ENCODE measurements at places on chromosomes 13 and 19. TPM values are rescaled to one million over a fixed set of nuclear protein-coding genes. Genes with fewer than 3 reads are reported as not detected.

Gene KLK15
- total RNA-seq = 2.8 TPM

- DNase-seq = no peak
These were observed 13.6 kb upstream of the FBXO17 start for GRCh38 chr19:38989066-38989605.

DNA sequence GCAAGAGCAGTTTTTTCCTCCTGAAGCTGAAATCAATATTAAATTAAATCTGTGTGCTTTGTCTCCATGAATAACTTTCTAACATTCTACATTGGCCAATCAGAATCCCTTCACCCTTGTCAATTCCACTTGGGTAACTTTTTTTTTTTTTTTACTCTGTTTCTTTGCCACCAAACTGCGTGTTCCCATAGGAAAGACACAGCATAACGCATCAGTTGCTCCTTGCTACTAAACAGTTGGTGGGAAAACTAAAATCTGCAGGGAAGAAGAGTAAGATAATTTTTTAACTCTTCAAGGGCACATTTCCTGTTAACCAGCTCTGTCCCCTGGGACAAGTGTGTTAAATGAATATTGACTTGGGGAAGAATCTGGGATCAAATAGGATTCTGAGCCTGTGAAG, 113.3 kb upstream of the SERP2 start:
- DNase-seq = no peak

DNA sequence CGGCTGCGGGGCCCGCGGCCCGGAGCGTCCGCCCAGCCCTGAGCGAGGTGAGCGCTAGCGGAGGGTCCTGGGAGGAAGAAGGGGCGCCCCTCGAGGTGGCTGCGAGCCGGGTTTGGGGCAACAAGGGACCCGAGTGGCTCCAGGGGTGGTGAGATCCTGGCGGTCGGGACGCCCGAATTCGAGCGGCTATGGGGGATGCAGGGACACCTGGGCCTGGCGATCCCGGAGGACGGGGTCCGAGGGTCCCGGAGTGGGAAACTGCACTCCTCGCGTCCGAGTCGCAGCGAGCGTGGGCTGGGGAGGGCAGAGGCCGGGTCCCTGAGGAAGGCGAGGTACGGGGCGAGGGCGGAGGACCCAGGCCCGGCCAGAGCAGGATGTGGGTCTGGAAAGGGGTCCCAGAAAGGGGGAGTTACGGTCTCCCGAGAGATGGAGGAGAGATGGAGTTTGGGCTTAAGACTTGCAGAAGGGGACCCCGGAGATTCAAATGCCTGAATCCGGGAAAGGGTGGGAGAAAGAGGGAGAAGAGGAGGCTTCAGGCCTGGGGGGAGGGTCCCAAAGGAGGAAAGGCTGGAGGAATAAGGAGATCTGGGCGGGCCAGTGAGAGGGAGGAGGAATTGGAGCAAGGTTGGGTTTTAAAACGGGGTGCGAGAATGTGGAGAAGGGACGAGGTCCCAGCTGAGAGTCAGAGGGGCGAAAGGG, 542 bp downstream of the CACNG7 start:
- DNase-seq = no peak

- DNase-seq = no peak
These were observed 452.3 kb downstream of the IRS2 start for GRCh38 chr13:109333893-109334651.

Gene WDR87
- total RNA-seq = not detected

- DNase-seq = peak; percentile 23
These were observed 7.5 kb downstream of the ZNF440 start for GRCh38 chr19:11821474-11822109.

DNA sequence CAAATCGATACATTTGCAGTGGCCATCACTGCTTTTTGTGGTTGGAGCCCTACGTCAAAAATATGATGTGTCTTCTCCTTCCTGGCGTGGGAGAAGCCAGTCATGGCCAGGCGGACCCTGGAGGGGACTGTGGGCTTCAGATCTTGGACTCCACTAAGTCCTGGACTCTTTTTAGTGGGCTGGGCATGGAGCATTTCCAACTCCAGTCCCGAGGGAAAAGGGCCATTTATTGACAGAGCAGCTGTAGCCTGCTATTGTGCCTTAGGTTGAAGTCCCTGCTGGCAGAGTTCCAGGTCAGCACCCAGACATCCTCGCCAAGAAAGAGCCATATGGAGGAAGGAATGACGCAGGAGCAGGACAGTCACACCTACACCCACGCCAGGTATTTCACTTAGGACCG, 179.2 kb upstream of the ZNF507 start:
- DNase-seq = no peak

- DNase-seq = no peak
These were observed 372.4 kb downstream of the SUCLA2 start for GRCh38 chr13:47628666-47629065.

DNA sequence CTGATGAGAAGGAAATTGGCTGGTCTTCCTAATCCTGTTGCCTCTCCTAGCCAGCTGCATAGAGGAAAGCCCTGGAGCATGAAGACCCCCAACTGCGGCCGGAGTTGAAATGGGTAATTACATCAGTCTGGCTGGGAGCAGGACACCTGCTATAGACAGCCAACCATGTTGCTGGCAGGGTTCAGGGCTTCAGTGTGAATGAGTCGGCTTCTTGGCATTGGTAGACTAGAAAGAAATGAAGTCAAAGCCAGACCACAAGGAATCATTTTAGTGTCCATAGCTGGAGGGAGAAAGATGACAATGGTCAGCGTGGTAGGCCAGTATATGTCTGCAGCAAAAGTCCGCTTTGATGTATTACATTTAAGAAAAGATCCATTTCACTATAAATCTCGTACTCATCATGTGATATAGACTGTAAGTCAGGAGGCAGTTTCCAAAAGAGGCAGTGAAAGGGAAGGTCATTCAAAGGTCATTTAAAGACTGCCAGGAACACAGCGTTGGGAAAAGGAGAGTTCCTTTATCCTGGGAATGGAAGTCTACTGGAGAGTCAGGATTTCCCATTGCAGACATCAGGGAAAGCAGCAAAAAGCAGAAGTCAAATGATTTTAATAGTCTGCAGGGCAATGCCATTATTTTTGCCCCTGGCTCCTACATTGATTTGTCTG, 262.7 kb downstream of the DNAJC15 start:
- DNase-seq = no peak

- no peak for DNase-seq
These were observed 1.5 kb downstream of the CEBPA start for GRCh38 chr19:33300894-33301143.

- peak; percentile 65 for DNase-seq
These were observed 2.4 kb downstream of the MBOAT7 start for GRCh38 chr19:54186934-54187381.

GRCh38 chr13:113397608-113398425, 33.9 kb upstream of the GRTP1 start:
- DNase-seq = no peak

GRCh38 chr13:113305208-113305607, 8.2 kb downstream of the LAMP1 start:
- DNase-seq = no peak

GRCh38 chr13:107884564-107884963, 330.8 kb downstream of the LIG4 start:
- DNase-seq = no peak

DNA sequence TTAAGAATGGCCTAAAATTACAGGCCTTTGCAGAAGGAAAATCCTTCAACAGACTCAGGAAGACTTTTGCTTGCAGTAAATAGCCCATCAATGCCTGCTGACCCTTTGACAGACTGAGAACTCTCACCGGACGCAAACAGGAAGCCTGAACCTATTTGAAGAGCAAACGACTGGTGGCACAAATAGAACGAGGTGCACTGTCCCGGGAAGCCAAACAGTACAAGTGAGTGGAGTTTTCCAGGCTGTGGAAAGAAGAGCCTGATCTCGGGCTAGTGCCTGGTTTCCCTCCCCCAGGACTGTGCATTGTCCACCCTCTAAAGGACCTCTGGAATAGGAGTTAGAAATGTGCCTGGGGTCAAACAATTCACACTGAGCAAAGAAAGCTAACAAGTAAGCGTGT, 165.5 kb downstream of the FGF14 start:
- DNase-seq = no peak

DNA sequence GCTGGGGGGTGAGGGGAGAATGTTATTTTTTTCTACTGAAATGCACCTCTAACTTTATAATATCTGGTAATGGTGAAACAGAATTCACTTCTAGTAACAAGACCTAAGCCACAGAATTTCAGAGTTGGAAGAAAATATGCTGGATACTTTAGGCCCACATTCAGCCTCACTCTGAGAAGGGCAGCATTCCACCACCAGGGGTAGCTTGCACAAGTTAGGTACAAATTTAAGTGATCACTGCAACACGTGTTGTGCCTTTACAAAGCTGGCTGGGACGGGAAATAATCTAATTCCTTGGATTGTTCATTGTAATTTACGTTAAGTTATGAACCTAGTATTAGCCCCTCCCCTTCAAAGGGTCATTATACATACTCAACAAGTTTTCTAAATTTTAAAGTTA, 192.3 kb downstream of the RGCC start:
- no peak for DNase-seq

- peak; percentile 54 for DNase-seq
These were observed 729 bp upstream of the ARID3A start for GRCh38 chr19:925087-925525.

Gene CYP2B6
- not detected for total RNA-seq

GRCh38 chr19:45403781-45404556, 900 bp downstream of the PPP1R13L start:
- DNase-seq = peak; percentile 77

Gene CEACAM19
- total RNA-seq = 1.6 TPM

- no peak for DNase-seq
These were observed 38.3 kb downstream of the PEX11G start for GRCh38 chr19:7450243-7451223.

Gene EPS8L1
- 0.60 TPM for total RNA-seq

Gene MLNR
- total RNA-seq = not detected

Gene MATK
- 1.7 TPM for total RNA-seq

Gene FPR1
- 7.7 TPM for total RNA-seq

Gene MYPOP
- 9.2 TPM for total RNA-seq

DNA sequence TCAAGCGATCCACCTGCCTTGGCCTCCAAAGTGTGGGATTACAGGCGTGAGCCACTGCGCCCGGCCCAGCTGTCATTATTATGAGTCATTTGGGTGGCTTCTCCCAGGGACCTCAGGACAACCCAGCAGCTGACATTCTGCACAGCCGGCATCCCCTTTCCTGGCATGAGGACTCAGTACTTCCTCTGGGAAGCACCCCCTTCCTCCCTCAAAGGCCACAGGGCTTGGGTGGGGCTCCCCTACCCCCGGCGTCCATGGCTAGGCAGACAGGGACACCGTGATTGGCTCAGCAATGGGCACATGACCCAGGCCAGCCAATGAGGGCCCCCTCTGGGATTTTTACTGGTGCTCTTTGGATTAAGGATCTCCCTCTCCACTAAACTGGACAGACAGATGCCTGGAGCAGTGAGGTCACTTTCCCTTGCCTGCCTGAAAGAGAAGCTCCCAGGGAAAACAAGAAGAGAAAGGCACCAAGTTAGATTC, 6.0 kb downstream of the KANK2 start:
- DNase-seq = peak; percentile 92

DNA sequence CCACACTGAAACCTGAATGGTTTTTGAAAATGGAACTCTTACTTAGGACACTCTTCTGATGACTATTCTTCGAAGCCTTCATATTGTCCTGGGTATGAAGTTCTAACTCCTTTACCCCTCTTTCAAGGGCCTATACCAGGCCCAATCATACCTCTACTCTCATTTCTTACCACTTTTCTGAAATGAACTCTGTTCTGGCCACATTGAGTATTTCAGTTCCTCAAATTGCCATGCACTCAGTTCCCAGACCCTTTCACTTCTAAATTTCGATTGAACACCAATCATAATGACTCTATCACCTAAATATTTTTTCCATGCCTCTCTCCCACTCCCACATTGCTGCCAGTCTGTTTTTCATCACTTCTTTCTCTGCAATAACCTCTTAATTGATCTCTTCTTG, 53.7 kb downstream of the LACC1 start:
- no peak for DNase-seq

Gene POMP
- total RNA-seq = 80.2 TPM

GRCh38 chr13:34883396-34883795, 58.7 kb upstream of the NBEA start:
- no peak for DNase-seq

GRCh38 chr19:17404621-17405249, 695 bp downstream of the BST2 start:
- no peak for DNase-seq

GRCh38 chr19:1678073-1678472, 25.7 kb upstream of the TCF3 start:
- DNase-seq = no peak

All from adrenal gland (tissue), 19 donors.